ENCODE measurements at places on chromosomes 5 and 9.

DNA sequence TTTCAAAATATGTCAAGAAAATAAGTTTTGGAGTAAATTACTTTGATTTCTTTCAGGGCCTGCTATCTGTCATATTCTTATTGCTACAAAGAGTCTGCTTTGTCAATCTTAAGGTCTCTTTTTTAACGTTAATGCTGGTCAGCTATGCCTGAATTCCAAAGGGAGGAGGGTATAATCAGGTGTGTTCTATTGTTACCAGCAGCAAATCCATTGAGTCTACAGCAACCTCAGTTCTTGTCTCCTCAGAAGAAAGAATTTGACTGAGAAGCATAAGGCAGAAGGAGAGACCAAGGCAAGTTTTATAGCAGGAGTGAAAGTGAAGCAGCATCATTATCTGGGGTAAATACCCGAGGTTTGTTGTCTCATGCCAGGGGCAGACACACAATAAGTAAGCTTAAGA, 23.7 kb upstream of the MINAR2 start:
- DNase-seq, result no peak

- no peak for DNase-seq
Observed at GRCh38 chr5:149273950-149274349, 2.3 kb downstream of the AFAP1L1 start.

DNA sequence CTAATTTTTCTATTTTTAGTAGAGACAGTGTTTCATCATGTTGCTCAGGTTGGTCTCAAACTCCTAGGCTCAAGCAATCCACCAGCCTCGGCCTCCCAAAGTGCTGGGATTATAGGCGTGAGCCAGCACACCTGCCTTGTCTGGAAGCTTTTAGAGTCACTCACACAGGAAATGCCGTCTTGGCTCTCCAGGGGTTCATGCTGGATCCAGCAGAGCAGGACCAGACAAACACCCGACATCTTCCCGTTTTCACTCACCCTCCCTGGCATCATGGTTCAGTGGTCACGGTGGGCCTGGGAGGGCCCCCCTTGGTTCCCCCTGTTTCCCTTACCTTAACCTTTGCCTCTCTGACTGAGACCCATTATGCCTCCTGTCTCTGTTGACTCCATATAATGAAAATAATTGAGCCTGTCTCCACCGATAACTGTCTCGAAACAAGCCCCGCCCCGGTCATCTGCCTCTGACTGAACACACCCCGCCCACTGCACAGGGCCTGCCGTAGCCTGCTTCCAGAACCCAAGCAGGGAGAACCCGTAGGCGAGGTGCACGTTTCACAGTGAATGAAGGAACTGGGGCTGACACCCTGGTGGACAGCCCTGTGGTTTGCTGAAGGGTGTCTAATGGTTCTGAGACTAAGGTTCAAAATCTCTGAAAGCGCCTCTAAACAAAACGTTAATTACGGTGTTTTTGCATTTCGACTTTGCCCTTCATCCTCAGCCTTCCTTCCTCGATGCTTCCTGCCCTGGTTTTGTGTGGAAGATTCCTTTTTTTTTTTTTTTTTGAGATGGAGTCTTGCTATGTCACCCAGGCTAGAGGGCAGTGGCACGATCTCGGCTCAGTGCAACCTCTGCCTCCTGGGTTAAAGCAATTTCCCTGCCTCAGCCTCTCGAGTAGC, 39.7 kb upstream of the SPRY4 start:
- DNase-seq, result no peak

GRCh38 chr9:131960311-131960710, 119.4 kb downstream of the MED27 start:
- DNase-seq, result no peak

DNA sequence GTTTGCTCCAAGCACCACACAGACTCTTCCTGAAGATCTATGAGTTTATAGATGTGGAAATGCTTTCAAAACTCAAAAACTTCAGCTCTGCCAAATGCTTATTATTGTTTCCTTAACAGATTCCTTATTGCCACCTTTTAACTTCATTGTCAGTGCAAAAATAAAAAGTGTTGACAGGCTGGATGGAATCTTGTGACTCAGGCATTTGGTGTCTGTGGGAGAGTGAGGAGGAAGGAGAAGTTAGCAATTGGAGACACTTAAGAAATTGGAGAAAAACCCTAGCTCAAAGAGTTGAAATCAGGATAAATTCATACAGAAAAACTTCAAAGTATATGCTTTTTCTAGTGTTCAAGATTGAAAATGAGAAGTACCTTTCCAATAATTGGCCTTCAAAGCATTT, 140.6 kb upstream of the PUM3 start:
- no peak for DNase-seq

DNA sequence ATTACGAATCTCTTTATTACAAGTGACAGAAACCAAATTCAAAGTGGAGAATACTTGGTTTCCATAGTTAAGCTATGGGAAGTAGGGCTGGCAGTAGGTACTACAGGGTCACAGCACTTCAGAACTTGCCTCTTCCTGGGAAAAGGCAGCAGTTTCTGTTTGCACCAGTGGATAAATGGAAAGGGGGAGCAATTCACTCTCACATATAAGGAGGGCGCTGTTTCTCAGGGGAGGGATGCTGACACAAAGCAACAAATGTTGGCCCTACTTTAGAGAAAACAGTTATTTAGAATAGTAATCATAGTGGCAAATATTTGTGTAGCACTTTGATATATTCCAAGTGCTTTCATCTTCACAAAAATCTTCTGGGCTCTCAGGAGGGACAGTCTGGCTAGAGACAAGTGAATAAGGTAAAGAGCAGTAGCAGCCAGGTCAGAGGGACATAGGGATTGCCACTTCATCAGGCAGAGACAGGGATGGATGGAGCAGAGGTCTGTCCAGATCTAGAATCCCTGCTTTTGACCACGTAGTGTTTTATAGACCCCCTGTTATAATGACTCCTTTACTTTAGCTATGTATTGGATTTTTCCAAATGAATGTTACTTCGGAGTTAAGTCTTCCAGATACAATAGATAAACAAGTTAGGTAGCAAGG, 554.8 kb upstream of the SGCD start:
- no peak for DNase-seq

DNA sequence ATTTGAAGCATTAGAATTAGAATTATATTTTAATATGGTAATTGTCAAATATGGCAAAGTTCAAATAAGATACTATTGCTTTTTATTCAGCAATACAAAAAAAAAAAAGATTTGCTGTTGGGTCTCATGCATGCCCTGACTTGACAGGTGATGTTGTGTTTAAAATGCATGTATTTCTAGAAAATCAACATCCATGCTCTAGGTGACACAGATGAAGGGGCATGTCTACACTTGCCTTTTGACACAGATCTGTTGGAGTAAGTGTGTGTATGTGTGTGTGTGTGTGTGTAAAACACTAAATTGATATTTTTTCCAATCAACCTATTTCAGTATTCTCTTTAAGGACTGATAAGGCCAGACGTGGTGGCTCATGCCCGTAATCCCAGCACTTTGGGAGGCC, 38.1 kb upstream of the SMARCA2 start:
- DNase-seq, result no peak

DNA sequence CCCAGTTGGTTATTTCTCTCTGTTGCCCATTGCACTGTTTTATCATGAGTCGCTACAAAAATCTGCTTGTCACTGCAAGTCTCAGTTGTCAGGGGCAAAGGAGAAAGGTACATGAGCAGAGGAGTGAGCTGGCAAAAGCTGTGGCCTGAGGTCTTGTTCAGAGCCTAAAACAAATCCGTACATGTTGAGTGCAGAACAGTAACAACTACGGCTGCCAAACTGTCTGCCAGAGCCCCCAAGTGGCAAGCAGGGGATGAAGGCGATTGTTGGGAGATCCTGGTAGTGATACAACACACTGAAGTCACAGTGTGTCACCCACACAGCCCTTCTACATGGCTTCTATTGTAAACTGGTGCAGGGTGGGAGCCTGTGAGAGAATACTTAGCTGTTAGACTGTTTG, 50.9 kb downstream of the BRINP1 start:
- no peak for DNase-seq

- DNase-seq, result no peak
Observed at GRCh38 chr5:181181650-181182565, 23.1 kb downstream of the TRIM7 start.

- DNase-seq, result no peak
Observed at GRCh38 chr9:105309531-105309931, 65.1 kb downstream of the SLC44A1 start.

GRCh38 chr5:95081500-95081960, 203.4 kb downstream of the MCTP1 start:
- no peak for DNase-seq

GRCh38 chr9:119500072-119500771, 131.0 kb upstream of the BRINP1 start:
- DNase-seq, result no peak

- no peak for DNase-seq
Observed at GRCh38 chr9:21982861-21983560, 11.2 kb downstream of the CDKN2A start.

DNA sequence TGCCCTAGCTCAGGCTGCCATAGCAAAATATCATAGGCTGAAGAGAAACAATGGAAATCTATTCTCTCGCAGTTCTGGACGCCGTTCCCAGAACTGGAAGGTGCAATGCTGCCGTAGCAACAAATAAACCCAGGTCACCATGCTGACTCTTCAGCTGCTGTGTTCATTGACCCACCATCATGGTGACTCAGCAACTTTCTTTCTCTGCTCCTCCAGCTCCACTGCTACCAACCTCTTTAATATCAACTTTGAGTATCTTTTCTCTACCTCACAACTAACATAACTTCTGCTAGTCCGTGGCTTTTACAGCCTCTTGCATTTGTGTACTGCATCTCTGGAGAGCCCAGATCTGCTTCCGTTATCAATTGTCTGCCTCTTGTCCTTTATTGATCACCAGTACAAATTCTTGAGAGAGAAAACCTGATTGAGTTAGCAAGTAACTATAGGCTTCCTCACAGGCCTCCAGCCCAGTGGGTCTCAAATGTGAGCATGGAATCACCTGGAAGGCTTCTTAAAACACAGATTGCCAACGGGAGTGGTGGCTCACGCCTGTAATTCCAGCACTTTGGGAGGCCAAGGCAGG, 47.3 kb upstream of the SLC30A5 start:
- no peak for DNase-seq

DNA sequence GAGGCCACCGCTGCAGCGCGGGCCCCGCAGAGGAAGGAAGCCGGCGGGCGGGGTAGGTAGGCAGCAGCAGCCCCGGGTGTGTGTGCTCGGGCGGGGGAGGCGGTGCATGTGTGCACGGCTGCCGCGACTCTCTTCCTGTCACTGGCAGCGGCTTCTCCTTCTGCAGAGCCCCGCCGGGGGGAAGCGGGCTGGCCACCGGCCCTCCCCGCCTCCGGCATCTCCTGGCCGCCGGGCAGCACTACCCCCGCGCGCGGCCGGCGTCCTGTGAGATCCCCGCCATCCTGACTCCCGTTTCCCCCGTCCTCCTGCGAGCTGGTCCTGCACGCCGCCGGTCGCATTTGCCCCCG, 315 bp downstream of the PIK3R1 start:
- DNase-seq, result no peak

DNA sequence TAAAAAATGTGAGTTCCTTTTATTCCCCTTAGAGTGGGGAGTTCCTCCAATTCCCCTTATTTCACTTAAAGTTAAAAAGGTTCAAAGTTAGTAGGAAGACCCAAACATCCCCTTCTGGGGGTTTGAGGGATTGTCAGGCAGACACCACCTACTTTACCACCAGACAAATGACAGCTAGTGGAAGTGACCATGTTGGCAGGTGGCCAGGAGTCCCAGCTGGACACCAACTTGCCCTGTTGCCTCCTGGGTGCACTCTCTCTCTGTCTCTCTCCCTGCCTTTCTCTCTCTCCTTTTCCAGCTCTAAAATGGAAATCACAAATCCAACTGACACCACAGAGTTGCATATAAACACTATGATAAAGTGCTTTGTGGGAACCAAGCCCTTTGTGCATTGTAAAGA, 307.7 kb upstream of the TLE4 start:
- DNase-seq, result no peak

- no peak for DNase-seq
Observed at GRCh38 chr5:37640088-37640487, 199.8 kb downstream of the GDNF start.

- no peak for DNase-seq
Observed at GRCh38 chr5:171275841-171276544, 33.1 kb upstream of the TLX3 start.

- DNase-seq, result no peak
Observed at GRCh38 chr5:112616812-112617547, 120.7 kb upstream of the APC start.

All from GM04504 (cell line).